Nephron progenitor cell (in vitro differentiated cells): ENCODE measurements at places on chromosomes 13 and 19.

- DNase-seq: no peak
Measured at GRCh38 chr13:22214184-22214583, 543.3 kb downstream of the FGF9 start.

DNA sequence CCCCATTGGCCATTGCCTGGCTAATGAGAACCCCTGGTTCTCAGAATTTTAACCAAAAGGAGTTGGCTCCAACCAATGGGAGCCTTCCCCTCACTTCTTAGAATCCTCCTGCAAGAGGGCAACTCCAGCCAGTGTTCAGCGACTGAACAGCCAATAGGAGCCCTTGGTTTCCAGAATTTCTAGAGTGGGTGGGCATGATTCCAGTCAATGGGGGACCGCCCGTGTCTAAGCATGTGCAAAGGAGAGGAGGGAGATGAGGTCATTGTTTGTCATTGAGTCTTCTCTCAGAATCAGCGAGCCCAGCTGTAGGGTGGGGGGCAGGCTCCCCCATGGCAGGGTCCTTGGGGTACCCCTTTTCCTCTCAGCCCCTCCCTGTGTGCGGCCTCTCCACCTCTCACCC is 9.5 kb upstream of the SWSAP1 start:
- DNase-seq: no peak

DNA sequence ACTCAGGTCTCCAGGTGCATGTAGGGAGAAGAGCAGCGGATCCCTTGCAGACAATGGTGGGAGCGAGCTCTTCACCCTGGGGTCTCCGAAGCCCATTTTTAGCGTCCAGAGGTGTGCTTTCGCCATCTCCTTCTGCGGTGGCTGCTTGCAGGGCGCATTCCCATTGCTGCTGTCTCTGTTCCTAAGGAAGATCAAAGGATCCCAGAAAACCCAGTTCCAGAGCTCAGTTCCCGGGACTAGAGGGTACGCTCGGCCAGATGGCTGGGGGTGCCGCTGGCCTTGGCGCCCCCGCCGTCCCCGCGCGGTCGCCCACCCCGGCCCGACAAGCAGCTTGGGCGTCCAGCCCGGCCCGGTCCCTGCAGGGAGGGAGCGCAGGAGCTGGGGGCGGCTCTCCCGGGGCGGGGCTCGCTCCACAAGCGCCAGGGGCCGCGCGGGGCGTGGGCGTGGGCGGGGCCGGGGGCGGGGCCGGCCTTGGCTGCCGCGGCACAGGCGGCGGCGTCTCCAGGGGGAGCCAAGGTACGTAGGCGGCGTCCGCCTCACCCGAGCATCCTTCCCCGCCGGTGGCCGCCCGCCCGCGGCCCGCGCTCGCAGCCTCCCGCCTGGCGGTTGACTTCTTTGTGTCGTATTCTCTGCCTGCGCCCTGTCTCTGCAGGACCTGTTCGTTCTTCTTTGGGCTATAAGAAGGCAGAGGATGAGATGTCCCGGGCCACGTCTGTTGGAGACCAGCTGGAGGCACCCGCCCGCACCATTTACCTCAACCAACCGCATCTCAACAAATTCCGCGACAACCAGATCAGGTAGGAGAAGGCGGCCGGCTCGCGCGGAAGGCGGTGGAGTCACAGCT is 96.8 kb downstream of the ATP8A2 start:
- DNase-seq: peak; percentile 85

DNA sequence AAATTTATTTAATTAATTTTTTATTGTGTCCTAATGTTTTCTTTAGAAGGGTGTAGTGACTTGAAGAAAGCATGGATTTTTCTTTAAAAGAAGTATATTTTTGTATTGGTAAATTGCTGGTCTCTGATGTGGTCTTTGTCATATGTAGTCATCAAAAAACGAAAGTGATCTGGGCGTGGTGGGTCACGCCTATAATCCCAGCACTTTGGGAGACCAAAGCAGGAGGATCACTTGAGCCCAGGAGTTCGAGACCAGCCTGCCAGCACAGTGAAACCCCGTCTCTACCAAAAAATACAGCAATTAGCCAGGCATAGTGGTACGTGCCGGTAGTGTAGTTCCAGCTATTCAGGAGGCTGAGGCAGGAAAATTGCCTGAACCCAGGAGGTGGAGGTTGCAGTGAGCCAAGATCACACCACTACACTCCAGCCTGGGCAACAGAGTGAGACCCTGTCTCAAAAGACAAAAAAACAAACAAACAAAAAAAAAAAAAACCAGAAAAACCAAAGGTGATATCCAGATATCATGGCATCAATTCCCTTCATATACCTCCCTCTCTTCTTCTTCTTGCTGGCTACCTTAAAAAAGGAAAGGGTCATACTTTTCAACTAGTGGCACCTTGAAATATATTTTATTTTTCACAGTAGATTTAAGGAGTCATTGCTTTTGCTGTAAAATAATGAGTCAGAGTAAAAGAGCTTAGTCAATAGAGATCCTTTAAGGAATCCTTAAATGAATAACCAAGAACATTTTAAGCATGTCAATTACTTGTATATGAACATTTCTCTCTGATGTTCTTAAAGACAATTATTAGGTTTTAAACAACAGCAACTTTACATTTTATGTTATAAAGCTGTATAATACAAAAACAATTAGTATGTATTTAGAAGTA is 19.9 kb downstream of the KCTD4 start:
- no peak for DNase-seq

DNA sequence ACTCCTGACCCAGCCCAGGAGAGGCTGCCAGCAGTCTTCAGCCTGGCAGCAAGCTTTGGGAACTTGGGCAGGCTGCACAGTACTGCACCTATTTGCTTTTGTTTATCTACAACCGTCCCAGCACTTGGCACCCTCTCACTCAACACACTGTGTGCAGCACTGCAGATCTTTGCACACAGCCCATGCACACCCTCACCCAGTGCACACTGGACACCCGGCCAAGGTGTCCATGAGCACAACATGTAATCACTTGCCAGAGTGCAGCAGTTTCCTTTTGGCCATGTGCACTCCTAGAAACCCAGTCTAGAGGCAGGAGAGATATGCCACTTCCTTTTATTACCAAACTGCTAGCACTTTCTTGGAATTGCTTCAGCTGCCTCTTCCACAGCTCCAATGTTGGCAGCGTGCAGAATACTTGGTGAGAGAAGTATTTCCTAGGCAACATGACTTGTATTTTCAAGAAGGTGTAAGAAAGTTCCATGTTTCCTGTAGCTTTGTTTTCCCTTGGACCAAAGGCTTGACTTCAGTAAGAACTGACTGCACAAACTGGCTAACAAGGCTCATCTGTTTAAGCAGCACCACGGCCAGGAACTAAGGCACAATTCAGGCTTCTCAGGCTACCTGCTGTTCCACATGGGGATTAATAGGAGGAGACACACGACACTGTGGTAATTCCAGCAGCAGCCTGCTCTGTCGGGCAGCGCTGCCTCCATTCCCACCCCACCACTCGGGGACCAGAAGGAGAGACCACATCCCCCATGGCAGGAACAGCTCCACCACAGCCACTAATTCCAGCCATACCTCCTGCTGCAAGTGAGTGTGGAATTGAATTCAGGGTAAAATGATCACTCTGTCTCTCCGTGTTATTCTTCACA is 15.3 kb downstream of the ATP7B start:
- DNase-seq: no peak

DNA sequence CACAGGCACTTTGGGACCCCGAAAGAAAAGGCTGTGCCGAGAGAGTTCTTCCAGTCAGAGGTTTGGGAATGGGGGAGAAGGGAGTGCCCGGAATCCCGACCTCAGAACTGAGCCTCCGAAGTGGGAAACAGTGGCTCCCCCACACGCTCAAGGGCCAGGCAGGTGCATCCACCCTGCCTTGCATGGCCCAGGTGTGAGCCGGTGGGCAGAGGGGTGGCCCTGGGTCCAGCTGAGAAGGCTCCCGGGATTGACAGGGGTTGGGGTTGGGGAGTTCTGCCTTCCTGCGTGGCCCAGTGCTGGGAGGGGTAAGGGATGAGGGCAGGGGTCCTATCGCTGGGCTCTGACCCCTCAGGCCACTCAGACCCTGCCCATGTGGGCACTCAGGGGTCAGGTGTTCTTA is 163.5 kb upstream of the TUBA3C start:
- no peak for DNase-seq
